ENCODE measurements at places on chromosomes 1 and 21.

DNA sequence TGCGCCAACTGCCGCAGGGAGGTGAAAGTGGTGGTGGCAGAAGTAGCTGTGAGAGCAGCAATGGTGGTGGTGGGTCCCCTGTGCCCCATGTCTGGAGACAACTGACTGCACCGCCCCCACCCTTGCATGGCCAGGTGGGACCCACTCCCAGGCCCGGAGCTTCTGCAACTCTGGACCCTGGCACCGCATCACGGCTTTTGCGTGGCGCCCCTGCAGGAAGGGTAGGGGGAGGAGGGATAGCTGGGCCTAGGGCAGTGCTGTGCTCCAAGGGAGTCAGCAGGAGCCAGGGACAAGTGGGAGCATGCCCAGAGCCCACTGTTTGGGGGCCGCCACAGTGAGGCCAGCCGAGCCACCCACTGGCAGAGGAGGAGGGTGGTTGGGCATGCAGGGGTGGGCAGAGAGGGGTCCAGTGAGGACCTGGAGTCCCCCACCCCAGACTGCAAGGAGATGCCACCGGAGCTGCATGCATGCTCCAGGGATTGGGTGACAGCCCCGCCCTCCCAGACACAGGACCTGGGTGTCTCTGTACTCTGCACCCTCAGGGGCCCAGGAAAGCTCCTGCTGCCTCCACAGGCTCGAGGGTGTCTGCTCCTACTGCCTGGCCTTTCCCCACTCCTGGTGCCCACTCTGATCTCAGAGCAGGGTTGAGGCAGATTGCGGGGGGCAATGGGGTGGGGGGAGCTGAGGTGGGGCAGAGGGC is 9.8 kb upstream of the CTTNBP2NL start:
- no peak for DNase-seq

- DNase-seq = no peak
Measured at GRCh38 chr1:2416403-2416802, 4.0 kb upstream of the PEX10 start.

DNA sequence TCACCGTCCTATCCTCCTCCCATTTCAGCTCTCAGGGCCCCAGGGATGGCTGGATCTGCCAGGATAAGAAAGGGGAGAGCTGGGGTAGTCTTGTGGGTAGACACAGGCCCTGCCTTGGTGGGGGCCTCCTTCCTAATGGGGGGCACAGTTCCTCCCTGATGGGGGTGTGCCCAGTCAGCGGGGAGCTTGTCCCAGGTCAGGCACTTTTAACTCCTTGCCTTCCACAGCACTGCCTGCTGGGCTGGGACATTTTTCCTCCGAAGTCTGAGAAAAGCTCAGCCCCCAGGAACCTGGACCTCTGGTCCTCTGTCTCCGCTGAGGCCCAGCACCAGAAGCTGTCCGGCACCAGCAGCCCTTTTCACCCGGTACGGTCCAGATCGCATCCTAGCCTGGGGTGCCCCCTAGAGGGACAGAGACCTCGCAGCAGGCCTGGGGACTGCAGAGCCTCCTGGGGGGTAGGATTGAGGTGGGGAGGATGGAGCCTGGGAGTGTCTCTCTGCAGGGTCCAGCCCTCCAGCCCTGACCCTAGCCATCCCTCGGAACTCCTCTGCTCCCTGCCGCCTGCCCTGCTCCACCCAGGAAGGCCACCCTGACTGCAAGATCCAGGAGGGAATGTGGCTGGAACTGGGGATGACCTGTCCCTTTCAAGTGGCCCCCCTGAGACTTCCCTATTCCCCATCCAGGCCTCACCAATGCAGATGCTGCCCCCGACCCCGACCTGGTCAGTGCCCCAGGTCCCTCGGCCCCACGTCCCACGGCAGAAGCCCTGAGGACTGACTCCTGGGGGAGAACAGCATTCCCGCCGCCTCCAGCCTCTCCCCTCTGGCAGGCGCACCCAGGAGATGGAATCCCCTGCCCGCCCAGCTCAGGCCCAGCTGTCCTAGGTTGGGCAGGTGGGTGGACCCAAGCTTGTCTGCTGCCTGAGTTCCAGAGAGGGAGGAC is 12.0 kb downstream of the MIIP start:
- peak; percentile 45 for DNase-seq

- DNase-seq = no peak
Measured at GRCh38 chr1:101485712-101486111, 248.9 kb downstream of the S1PR1 start.

GRCh38 chr1:77541162-77541545 is 141.3 kb downstream of the ZZZ3 start:
- DNase-seq = no peak
